IMR-90 (cell line): ENCODE measurements at places on chromosomes 1 and 21. TPM values are rescaled to one million over a fixed set of nuclear protein-coding genes. Genes with fewer than 3 reads are reported as not detected.
A peak's percentile ranks its signal among the peaks of the same experiment; 100 is the strongest.

Gene PTPRC
- total RNA-seq: not detected in 2 replicates

DNA sequence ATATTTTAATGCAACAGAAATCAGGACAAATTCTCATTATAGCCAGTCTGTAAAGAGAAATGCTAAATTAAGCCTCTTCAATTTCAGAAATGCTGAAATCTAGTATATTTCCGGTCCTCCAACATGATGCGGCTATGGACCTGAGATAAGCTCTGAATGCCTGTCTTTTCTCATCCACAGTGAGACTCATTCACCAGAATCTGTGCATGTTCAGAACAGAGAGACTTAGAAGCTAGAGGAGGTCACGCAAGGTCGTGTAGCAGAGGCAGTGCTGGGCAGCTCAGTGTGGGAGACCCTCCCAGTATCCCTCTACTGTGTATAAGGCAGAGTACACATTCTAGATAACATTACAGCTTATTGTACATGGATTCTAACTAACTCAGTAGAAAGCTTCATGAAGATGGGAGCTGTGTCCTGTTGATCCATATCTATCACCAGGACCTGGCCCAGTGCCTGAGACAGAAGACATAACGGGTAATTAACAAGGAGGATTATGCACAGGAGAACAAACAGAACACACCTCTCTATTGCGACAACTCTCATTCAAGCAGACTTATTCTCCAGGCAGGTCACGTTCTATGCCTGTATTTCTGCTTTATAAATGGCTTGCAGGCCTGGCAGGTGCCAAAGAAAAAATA lies 97.0 kb upstream of the COA6 start:
- no peaks in the 10 kb centered on the region for H3K27me3 ChIP-seq
- H3K4me3 ChIP-seq: no peak overlapping the region
- no peak for DNase-seq
- no peaks in the 10 kb centered on the region for H3K4me1 ChIP-seq

DNA sequence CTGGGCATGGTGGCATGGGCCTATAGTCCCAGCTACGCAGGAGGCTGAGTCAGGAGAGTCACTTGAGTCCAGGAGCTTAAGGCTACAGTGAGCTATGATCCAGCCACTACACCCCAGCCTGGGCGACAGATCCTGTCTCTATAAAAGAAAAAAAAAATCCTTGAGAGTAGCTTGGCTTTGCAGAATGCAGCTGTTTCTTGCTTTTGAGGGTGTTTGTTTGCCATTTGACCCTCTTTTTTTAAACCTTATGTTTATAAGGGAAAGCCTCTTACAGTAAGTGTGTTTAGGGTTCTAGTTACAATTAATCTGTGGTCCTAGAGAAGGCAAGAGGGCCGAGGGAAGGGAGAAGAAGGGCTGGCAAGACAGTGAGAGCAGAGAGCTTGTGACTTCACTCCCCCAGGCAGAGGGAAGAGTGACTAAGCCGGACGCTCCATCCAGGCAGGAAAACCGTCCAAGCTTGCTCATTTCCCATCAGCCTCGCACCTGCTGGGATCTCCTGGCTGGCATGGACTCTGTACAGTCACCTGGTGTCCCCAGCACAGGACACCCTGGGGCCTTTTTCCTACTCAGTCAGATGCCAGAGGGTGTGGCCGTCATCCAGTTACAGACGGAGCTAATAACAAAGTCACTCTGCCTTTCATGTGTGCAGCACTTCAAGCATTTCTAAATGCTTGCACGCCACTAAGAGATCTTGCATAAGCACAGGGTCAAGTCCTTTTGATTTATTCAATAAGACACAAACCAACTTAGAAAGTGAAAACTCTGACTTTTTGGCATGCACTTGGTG lies 55.5 kb upstream of the PSEN2 start:
- peak overlapping the region; percentile 41; the same call in 1 of the 2 replicates for H3K27ac ChIP-seq
- peak; percentile 91 for DNase-seq
- no peak overlapping the region for H3K4me3 ChIP-seq
- H3K36me3 ChIP-seq: no peaks in the 10 kb centered on the region
- H3K27me3 ChIP-seq: no peaks in the 10 kb centered on the region; the same call in 1 of the 2 replicates

DNA sequence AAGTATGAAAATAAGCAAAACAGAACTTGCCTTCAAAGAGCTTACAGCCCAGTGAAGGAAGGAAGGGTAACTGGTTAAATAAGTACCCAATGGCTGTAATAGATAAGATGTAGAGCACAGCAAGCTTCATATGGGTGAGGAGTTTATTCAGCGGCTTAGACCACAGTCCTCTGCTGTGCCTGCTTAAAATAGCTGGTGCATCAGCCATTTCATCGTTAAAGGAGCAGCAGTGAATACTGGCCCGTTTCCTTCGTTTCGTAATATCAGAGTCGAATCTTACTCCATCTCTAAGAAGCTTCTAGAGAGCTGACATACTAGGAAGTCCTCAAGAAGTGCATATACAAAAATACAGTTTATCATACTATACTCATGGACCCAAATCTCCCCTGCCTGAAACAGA lies 286.5 kb downstream of the NFIA start:
- H3K36me3 ChIP-seq: no peaks in the 10 kb centered on the region
- no peaks in the 10 kb centered on the region; the same call in 1 of the 2 replicates for H3K27me3 ChIP-seq
- H3K4me1 ChIP-seq: no peaks in the 10 kb centered on the region
- DNase-seq: no peak
- H3K27ac ChIP-seq: no peak overlapping the region

DNA sequence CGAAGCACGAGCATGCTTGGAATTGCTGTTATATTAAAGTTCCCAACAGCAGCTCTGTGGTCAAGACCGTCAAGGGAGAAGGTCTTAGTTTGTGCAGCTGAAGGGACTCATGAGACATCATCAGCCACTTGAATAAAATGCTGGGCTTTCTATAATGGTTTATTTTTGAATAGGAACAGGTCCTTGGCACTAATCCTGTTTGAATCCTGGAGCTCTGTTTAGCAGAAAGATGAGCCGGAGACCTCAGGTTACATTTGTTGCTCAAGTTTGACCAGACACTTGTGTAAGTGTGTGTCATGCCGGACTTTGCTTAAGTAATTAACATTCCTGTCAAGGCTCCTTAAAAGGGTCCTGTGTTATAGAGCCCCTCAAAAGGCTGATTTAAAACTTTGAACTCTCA lies 186.5 kb downstream of the ROR1 start:
- H3K36me3 ChIP-seq: no peaks in the 10 kb centered on the region
- peaks cover 3% of the 10 kb centered on the region; the same call in 1 of the 2 replicates for H3K4me1 ChIP-seq
- no peak overlapping the region for H3K27ac ChIP-seq
- DNase-seq: peak; percentile 48
- no peak overlapping the region for H3K4me3 ChIP-seq

Gene TEX38
- not detected in 2 replicates for total RNA-seq

DNA sequence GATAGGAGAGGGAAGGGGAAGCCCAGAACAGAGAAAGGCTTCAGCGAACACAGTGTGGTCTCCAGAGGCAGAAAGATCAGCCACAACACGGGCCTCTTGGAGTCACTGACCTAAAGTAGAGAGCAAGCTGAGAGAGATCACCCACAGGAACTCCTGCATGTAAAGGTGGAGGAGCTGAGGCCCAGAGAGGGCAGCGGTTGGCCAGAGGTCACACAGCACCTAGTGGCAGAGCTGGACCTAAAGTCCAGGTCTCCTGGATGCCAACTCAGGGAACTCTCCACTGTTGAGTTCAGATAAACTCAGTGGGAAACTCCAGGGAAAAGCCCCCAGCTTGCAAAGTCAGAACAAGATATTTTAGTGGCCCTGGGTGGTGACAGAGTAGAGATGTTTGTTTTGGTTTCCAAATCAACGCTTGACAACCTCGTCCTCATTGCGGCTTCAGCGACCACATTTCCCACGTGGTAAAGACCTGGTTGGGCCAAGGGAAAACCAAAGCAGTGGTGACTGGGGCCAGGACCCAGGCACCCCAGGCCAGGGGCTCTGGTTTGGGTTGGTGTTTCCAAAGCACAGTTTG lies 4.6 kb downstream of the IFFO2 start:
- no peaks in the 10 kb centered on the region for H3K36me3 ChIP-seq
- no peaks in the 10 kb centered on the region for H3K27me3 ChIP-seq
- peaks cover 46% of the 10 kb centered on the region for H3K4me1 ChIP-seq
- H3K27ac ChIP-seq: peak overlapping the region; percentile 93
- DNase-seq: no peak

DNA sequence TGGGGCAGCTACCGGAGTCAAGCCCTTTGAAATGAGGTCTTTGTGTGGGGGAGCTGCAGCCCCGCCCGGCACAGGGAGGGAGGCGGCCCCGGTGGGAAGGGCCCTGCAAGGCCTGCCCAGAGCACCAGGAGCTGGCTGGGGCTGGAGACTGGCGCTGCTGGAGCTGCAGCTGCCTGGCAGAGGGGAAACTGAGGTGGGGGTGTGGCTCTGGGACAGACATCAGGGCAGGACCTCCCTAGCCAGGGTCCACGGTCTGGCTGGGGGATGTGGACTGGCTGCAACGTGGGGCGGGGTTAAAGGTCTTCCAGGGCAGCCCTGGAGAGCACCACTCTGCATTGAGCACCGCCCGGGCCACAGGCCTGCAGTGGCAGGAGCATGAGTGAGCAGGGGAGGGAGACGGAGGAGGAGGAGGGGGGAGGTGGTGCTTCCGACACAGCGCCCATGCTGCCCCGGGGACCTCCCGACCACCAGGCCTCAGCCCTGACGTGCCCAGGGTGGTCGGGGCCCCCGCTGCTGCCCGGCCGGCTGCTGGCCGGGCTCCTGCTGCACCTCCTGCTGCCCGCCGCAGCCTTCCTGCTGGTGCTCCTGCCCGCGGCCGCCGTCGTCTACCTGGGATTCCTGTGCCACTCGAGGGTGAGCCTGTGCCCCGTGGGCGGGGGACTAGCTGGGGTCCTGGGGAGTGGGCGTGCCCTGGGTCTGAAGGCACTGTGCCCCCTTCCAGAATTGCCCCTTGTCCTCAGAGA lies 4.8 kb upstream of the ANKRD65 start:
- H3K4me3 ChIP-seq: no peak overlapping the region
- H3K36me3 ChIP-seq: no peaks in the 10 kb centered on the region
- no peak for DNase-seq
- H3K4me1 ChIP-seq: peaks cover 12% of the 10 kb centered on the region
- no peak overlapping the region for H3K27ac ChIP-seq

GRCh38 chr1:164578479-164579200 lies 19.7 kb downstream of the PBX1 start:
- H3K36me3 ChIP-seq: peaks cover 4% of the 10 kb centered on the region; the same call in 1 of the 2 replicates
- DNase-seq: no peak
- H3K4me3 ChIP-seq: no peak overlapping the region

DNA sequence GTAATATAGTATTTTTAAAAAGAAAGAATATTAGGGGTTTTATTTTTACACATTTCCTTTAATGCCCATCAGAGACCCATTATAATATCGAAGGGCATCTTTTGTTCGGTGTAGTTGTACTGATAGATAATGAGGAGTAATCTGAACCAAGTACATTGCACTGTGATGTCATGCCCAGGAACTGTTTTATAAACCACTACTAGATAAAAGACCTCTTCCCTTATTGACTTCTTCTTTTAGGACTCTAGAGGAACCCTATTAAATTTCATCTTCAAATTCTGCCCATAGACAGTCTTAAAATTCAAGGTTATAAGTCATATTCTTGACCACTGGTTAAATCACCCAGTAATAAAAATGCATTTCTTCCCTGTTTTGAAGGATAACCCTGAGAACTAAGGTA lies 206.5 kb downstream of the NRIP1 start:
- no peak for DNase-seq
- no peaks in the 10 kb centered on the region for H3K36me3 ChIP-seq
- H3K27me3 ChIP-seq: no peaks in the 10 kb centered on the region
- H3K27ac ChIP-seq: no peak overlapping the region
- H3K4me3 ChIP-seq: no peak overlapping the region
- peaks cover 2% of the 10 kb centered on the region; the same call in 1 of the 2 replicates for H3K4me1 ChIP-seq

Gene OR2G3
- not detected in 2 replicates for total RNA-seq

Gene FLG2
- not detected in 2 replicates for total RNA-seq

Gene FTCD
- total RNA-seq: not detected in 2 replicates

GRCh38 chr1:111561328-111561727 lies 57.9 kb upstream of the ADORA3 start:
- H3K4me3 ChIP-seq: no peak overlapping the region
- no peak overlapping the region for H3K27ac ChIP-seq
- H3K27me3 ChIP-seq: no peaks in the 10 kb centered on the region
- no peaks in the 10 kb centered on the region for H3K36me3 ChIP-seq

DNA sequence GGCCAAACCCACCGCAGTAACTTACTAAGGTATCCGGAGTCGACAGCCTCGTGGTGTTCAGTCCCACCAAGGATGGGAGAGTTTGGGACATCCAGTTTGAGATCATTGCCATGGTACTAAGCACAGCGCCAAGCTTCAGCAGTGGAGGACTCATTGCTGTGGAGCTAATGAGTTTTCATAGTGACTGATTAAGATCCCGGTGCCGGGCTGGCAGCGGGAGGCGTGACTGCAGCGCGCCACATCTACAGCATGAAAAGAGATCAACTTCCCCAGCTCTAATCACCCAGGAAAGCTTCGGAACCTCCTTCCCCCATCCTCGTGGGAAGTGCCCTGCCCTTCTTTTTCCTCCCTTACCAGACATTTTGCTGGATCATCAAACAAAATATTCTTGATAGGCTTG lies 149.9 kb downstream of the OLFM3 start:
- no peaks in the 10 kb centered on the region for H3K4me1 ChIP-seq
- H3K27me3 ChIP-seq: no peaks in the 10 kb centered on the region
- DNase-seq: no peak
- no peak overlapping the region for H3K27ac ChIP-seq
- no peaks in the 10 kb centered on the region for H3K36me3 ChIP-seq
- H3K4me3 ChIP-seq: no peak overlapping the region

DNA sequence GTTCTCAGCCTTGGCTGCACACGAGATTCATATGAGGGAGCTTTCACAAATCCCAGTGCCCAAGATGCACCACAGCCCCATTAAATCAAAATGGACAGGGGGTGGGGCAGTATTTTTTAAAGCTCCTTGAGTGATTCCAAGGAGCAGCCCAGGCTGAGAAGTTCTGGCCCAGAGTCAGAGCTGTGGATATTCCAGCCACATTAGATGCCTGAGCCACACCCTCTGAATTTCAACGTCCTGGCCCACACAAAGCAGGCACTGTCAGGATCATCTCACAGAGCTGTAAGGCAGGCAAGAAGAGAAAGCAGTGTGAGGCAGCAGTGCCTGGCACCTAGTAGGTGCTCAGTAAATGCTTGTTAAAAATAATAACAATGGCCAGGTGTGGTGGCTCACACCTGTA lies 37.4 kb downstream of the PAX7 start:
- DNase-seq: no peak
- no peak overlapping the region for H3K4me3 ChIP-seq
- H3K4me1 ChIP-seq: no peaks in the 10 kb centered on the region

Gene IARS2
- total RNA-seq: 77.4 and 92.2 TPM in 2 replicates

Gene NR5A2
- total RNA-seq: under 0.01 and 0.18 TPM in 2 replicates

DNA sequence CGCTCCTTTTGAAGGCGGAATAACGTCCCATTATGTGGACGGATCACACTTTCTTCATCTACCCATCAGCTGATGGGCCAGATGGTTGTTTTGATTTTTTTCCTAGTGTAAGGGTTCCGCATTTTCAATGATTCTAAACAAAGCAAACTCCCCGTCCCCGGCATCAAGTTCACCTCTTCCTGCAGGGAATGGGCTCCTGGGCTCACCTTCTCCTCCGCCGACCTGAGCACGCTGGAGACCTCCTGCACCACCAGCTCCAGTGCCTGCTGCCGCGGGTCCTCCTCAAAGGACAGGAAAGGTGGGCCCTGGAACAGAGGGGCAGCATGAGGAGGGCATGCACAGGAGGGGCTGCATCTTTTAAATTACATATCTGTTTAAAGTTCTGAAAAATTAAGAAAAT lies 11.9 kb downstream of the C2CD2 start:
- no peak for DNase-seq
- peaks cover 8% of the 10 kb centered on the region for H3K36me3 ChIP-seq
- H3K4me3 ChIP-seq: no peak overlapping the region
- no peaks in the 10 kb centered on the region for H3K27me3 ChIP-seq
- H3K27ac ChIP-seq: no peak overlapping the region

Gene LRRN2
- total RNA-seq: not detected in 2 replicates

GRCh38 chr21:15306271-15306670 lies 241.5 kb upstream of the NRIP1 start:
- no peaks in the 10 kb centered on the region for H3K36me3 ChIP-seq
- DNase-seq: no peak
- H3K4me1 ChIP-seq: no peaks in the 10 kb centered on the region
- H3K27me3 ChIP-seq: no peaks in the 10 kb centered on the region
- H3K27ac ChIP-seq: no peak overlapping the region
